ENCODE measurements at places on chromosomes 7 and 10.

DNA sequence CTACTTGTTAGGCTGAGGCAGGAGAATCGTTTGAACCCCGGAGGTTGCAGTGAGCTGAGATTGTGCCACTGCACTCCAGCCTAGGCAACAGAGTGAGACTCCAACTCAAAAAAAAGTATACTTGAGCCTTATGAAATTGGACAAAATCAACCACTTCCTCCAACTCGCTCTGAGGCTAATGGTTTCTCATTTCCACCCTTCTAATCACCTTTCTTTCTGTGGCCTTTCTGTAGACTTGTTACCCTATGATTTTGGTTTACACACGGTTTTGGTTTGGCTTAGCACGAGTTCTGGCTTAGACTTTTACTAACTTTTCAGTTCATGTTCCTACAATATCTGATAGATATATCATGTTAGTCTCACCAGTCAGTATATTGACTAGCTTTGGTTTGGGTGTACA, 152.0 kb downstream of the PHTF2 start:
- DNase-seq = no peak

DNA sequence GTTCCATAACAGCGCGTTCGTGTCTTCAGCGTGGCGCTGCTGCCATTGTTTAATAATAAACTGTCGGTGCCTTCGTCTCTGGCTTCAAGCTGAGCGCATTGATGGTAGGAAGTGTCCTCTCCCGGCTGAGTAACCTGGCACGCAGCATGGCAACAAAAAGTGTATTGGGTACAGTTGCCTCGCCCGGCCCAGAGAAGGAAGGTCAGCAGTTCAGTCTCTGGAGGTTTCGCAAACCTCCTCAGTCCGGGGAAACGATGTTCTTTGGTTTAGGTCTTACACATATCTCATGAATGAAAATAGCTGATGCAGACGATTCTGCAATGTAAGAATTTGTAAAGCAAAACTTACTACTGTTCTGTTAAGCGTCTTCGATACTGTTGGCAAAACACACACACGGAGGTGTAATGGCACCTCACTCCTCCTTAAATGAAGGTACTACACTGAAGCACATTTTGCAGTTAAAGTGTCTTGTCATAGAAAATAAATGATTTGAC, 739 bp upstream of the CCDC186 start:
- no peak for DNase-seq

- DNase-seq = no peak
These were observed 217.9 kb downstream of the ARHGAP21 start for GRCh38 chr10:24505759-24506158.

DNA sequence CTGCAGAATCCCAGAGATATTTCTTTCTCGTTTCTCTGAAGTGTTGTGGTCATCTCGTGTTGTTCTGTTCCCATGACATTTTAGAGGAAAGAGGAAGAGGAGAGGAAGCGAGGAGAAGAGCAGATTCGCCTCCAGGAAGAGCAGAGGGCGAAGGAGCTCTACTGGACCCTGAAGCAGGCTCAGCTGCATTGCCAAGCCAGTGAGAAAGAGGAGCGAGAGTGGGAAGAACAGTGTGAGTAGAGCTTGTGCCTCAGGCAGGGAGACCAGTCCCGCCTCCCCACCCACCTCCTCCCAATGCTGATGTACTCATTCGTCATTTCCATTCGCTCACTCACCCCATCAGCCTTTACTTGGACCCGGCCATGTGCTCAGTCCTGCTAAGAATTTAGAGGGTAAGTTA, 50.8 kb downstream of the SH2D4B start:
- DNase-seq = no peak

GRCh38 chr7:47992446-47992845, 13.0 kb upstream of the HUS1 start:
- no peak for DNase-seq

GRCh38 chr7:106679153-106679931, 18.4 kb upstream of the CCDC71L start:
- peak; percentile 14 for DNase-seq
